Eye (tissue), 1 donor: ENCODE measurements at places on chromosomes 5 and 9.

DNA sequence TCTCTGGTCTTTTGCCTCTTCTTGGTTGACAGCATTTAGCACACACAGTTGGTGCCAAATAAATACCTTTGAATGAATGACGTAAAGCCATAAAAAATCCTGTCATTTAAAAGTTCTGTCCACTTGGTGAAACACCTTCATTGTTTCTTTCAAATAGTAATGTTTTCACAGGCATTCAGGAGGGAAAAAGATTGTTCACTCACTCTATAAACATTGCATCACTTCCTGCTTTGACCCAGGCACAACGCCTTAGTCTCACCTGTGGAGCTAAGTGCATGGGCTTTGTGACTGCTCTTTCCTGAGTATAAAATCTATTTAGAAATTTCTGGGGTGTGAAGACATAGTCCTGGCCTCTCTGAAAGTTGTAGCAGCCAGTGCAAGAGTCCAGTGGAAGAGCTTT is 88.9 kb upstream of the CXCL14 start:
- no peak for DNase-seq

GRCh38 chr5:95884017-95884325 is 61.4 kb upstream of the GLRX start:
- peak; percentile 54 for DNase-seq

GRCh38 chr9:119597499-119597898 is 228.3 kb upstream of the BRINP1 start:
- no peak for DNase-seq

DNA sequence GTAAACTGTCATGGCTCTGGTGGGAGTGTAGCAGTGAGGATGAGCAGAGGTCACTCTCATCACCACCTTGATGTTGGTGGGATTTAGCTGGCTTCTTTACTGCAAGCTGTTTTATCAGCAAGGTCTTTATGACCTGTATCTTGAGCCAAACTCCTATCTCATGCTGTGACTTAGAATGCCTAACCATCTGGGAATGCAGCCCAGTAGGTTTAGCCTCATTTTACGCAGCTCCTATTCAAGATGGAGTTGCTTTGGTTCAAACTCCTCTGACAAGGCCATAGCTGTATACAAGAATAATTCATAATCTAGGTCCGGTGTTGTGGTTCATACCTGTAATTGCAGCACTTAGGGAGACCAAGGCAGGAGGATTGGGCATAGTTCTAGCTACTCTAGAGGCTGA is 85.1 kb downstream of the ARRDC3 start:
- DNase-seq: no peak

DNA sequence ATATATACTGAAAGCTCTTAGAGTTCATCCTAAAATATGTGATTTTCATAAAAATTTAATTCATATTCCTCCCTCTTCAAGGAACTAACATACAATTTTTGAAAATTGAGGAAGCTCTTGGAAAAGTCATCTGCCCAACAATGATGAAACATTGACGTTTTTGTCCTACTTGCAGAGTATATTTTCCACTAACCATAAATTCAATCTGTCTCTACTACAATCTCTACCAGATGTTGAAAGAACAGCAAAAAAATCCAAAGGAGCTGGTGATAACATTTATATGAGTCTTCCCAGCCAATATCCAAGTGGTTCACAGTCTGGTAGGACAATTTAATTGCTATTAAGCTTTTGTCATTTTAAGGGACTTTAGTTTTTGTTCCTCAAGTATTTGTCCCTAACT is 81.1 kb upstream of the NR3C1 start:
- no peak for DNase-seq

DNA sequence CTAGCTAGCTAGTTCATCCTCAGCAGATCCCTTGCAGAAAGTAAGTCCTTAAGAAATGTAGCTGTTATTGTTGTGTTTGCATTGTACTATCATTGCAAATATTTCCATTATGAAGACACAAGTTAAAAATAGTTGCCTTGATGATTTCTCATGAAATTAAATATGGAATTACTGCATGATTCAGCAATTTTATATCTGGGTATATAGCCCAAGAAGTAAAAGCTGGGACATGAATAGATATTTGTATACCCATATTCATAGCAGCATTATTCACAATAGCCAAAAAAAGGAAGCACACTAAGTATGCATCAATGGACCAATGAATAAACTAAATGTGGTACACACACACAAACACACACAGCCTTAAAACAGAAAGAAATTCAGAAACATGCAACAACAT is 6.8 kb downstream of the IFNB1 start:
- DNase-seq: no peak

GRCh38 chr9:14216612-14217194 is 97.2 kb downstream of the NFIB start:
- no peak for DNase-seq

GRCh38 chr9:6498982-6499381 is 86.0 kb downstream of the UHRF2 start:
- no peak for DNase-seq

DNA sequence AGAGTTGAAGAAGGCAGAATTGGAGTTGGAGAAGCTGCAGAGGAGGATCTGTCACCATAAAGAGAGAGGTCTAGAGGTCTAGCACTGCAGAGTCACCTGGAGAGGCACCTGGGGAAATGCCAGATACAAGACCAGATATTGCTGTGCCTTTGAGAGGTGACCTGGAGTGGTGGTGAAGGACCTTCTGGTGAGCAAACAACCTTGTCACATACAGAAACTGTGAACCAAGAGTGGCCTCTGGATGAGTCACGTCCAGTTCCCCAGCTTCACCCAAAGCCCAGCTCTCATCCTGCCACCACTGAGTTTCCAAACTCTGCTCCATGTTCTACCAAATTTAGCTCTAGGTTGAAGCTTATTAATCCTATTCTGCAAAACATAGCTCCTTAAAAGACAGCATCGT is 131.1 kb upstream of the FBXL7 start:
- no peak for DNase-seq

DNA sequence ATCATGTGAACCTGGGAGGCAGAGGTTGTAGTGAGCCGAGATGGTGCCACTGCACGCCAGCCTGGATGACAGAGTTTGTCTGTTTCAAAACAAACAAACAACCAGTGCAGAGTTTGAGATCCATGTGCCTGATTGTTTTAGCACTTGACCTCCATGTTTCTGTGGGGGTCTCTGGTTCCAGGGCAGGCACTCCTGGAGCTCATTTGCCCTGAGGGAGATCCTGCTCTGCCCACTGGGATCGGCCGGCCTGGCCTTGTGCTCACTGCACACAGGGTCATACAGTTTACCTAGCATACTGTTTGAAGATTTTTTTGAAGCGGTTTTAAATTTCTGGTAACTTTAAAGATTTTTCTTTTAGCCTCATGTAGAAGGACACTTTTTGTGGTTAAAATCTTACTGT is 78.4 kb downstream of the EHMT1 start:
- no peak for DNase-seq

GRCh38 chr5:153456354-153456753 is 34.1 kb upstream of the GRIA1 start:
- no peak for DNase-seq

DNA sequence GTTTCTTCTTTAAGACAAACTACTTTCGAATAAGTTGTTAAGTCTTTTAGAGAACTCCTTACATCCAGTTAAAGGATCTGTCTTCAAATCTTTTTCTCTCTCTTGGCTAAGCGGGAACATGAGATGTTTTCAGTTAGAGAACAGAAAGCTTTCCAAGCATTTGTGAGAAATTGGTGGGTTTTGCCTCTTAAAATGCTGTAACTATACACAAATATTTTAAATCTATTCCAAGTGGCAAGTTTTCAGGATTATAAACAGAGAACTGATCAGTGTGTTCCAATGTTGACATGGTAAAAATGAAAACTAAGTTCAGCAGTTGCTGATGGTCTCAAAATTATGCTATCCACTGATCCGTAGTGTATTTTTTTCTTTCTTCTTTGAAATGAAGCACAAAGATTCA is 100.4 kb downstream of the EBF1 start:
- DNase-seq: peak; percentile 74

DNA sequence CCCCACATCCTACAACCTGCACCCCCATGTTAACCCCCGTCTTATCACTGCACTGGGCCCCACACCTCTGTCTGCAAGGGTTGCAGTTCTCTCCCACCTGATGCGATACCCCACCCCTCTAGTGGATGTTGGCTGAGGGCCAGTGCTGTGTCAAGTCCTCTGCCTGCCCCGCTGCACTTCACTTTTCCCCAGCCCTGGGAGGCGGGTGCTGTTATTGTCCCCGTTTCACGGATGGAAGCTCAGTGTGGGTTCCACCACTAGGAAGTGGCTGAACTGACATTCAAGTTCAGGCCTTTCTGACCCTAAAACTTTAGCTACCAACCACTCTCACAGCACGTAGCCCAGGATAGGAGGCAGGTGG is 3.5 kb downstream of the SNCB start:
- no peak for DNase-seq

- DNase-seq: peak; percentile 9
Observed at GRCh38 chr5:100855295-100855694, 47.8 kb downstream of the ST8SIA4 start.

GRCh38 chr5:1899201-1899600 is 16.5 kb upstream of the IRX4 start:
- no peak for DNase-seq

GRCh38 chr5:154674029-154674428 is 81.1 kb upstream of the LARP1 start:
- DNase-seq: no peak

- DNase-seq: no peak
Observed at GRCh38 chr5:94503677-94504076, 114.7 kb downstream of the KIAA0825 start.

DNA sequence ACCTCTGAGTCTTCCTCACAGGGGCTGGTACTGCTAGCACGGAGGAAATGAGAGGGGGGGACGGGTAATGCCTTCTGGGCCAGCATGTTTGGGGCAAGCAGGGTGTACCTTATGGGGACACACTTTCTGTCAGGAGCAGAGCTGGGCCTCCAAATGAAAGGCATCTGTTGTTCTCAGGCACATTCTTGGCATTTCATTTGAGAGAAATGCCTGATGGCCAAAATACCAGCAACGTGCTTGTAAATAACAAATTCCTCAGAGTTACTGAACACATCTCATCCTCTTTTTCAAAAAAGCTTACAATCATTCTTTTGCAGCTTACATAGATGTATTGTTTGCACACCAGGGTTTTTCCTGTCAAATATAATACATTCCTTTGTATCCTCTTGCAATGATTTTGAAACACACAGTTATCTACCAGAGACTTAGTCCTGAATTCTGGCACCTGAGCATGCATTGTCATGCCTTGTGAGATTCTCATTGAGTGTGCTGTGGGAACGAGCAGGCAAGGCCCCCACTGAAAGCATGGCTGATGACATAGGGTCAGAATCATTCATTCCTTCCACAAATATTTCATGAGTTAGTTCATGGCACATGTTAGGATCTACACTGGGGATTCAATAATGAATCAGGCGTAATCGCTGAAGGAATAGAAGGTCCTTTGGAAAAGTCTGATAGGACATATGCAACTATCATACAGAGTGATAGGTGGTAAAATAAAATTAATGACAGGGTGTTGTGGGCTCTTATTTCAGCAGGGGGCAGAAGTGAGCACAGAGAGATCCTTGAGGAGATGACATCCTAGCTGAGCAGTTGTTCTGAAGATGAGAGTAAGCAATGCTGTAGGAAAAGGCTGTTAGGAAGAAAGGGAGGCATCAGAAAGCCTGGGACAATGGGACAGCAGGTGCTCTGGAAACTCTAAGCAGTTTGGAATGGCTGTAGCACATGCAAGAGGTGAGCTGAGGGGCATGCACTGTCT is 260.9 kb upstream of the TUT7 start:
- DNase-seq: peak; percentile 63

- DNase-seq: no peak
Observed at GRCh38 chr5:170028124-170028523, 47.8 kb upstream of the INSYN2B start.

- DNase-seq: peak; percentile 79
Observed at GRCh38 chr5:22852807-22853660, at the start of gene CDH12. CDH12 (minus strand) TSS chr5:22853344.

DNA sequence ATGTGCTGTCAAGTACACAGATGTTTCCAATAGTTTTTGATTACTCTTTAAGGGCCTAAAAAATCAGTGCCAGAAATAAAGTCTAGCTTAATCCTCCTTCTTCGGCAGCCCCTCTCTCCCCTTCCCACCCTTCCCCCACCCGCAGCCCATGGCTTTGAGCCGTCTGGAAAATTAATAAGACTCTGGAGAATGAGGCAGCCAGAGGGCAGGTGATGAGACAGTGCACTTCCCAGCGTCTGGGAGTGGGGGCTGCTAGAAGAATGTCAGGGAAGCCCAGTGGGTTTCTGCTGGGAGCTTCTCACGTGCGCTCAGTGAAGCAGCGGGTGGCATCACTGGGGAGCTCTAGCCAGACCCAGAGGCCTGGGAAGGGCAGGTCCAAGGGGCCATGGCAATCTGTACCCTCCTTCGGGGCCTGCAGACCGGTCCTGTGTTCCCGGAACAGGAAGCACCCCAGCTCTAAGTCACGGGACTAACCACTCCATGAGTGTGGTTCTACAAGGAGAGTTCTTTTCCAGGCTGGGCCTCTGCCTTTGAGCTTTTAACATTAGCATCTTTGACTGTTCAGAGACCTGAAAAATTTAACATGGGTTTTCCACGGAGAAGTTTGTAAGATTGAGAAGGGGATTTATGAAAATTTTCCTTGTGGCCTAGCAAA is 164.8 kb upstream of the OTULINL start:
- DNase-seq: peak; percentile 77

GRCh38 chr5:60700416-60700757 is 421 bp upstream of the DEPDC1B start:
- DNase-seq: no peak

DNA sequence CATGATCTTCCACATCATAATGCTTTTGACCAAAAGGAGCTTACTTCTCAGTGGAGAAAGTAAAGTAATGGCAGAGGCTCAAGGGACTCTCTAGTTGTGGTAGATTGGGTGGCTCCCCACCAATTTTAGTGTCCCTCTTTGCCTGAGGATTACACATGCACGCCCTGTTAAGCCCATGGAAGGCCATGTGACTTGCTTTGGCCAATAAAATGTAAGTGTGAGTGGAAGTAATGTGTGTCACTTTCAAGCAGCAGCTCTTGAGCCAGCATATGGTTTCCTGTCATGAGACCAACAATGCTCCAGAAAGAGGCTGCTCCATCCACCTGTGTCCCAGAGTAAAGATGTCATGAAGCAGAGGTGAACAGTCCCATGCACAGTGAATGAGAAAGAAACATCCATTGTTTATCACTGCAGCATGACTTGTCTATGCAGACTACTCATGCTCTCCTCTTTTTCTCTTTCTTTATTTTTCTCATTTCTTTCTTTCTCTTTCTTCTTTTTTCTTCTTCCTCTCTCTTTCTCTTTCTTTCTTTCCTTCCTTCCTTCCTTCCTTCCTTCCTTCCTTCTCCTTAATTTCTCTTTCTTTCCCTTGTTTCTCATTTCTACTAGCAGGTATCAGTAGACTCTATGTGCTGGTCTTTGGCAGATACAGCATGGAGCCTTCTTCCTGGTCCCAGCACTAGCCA is 57.3 kb upstream of the EGFLAM start:
- DNase-seq: no peak

GRCh38 chr5:74099538-74100267 is 473.7 kb downstream of the ARHGEF28 start:
- DNase-seq: no peak
